ENCODE measurements at places on chromosomes 6 and 20.

GRCh38 chr6:152575621-152576150 lies 61.5 kb downstream of the SYNE1 start:
- H3K27ac ChIP-seq = no peak overlapping the region
- H3K4me1 ChIP-seq = peaks cover 61% of the 10 kb centered on the region
- H3K4me3 ChIP-seq = no peak overlapping the region
- DNase-seq = no peak
- no peaks in the 10 kb centered on the region for H3K36me3 ChIP-seq

DNA sequence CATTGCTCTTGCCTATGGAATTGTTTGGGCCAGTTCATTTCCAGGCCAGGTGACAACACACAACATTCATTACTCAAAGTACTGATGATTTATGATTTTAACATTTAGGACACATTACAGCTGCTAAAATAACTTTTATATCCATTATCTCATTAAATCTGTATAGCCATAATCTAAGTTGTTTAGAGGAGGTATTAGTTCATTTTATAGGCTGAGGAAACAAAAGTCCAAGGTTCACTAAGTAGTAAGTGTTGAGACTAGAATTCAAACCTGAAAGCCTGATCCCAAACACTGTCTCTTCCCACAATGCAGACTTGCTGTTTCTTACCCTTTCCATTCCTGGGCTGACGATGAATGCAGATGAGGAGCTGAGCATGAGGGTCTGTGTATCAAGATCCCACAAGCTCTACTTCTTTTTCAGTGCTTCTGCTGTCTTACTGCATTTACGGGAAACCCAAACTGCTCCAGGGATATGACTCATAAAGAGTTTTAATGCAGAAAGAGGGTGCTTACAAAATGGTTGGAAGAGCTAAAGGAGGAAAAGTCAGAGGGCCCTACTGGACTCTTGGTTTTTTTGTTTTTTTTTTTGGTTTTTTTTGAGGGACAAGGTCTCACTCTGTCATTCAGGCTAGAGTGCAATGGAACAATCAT lies 17.9 kb downstream of the TENT5A start:
- no peaks in the 10 kb centered on the region for H3K36me3 ChIP-seq
- no peak overlapping the region for H3K4me3 ChIP-seq

DNA sequence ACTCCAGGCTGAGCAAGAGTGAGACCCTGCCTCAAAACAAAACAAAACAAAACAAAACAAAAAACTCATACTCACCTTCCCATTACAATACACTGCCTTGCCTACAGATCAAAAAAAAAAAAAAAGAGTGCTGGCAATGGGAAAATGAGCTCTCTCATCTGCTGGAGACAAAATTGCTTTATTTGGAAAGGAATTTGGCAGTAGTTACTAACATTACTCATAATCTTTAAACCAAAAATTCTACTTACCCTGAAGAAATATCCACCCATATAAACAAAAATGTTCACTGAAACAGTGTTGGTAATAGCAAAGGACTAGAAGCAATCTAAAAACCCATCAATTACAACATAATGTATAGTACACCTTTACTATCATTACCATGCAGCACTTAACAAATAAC lies 120.4 kb downstream of the RNGTT start:
- no peak overlapping the region for H3K4me3 ChIP-seq
- H3K4me1 ChIP-seq = no peaks in the 10 kb centered on the region
- H3K27ac ChIP-seq = no peak overlapping the region
- H3K36me3 ChIP-seq = peaks cover 17% of the 10 kb centered on the region
- DNase-seq = no peak
- no peaks in the 10 kb centered on the region for H3K27me3 ChIP-seq

DNA sequence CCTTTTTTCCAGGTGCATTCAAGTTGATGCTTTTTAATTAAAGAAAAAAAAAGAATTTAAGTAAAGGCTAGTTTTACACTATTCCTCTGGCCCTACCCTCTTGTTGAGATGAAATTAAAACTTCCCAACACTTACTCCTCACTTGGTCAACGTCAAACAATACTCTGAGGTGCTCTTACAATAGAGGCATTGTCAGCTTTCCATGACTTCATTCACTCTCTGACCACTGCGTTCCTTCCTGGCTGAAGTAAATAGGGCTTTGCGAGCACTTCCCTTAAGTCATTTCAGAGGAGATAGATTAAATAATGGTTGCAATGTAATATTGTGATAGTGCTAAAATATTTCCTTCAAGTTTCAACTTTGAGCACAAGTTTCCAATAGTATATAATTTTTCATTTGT lies 229.8 kb upstream of the CEP162 start:
- no peaks in the 10 kb centered on the region for H3K27me3 ChIP-seq
- H3K36me3 ChIP-seq = no peaks in the 10 kb centered on the region
- DNase-seq = no peak
- H3K4me1 ChIP-seq = no peaks in the 10 kb centered on the region
- no peak overlapping the region for H3K4me3 ChIP-seq

GRCh38 chr20:20321134-20321533 lies 46.8 kb upstream of the INSM1 start:
- H3K27me3 ChIP-seq = peaks cover 10% of the 10 kb centered on the region
- H3K27ac ChIP-seq = no peak overlapping the region
- H3K4me1 ChIP-seq = no peaks in the 10 kb centered on the region
- no peak overlapping the region for H3K4me3 ChIP-seq
- no peaks in the 10 kb centered on the region for H3K36me3 ChIP-seq

DNA sequence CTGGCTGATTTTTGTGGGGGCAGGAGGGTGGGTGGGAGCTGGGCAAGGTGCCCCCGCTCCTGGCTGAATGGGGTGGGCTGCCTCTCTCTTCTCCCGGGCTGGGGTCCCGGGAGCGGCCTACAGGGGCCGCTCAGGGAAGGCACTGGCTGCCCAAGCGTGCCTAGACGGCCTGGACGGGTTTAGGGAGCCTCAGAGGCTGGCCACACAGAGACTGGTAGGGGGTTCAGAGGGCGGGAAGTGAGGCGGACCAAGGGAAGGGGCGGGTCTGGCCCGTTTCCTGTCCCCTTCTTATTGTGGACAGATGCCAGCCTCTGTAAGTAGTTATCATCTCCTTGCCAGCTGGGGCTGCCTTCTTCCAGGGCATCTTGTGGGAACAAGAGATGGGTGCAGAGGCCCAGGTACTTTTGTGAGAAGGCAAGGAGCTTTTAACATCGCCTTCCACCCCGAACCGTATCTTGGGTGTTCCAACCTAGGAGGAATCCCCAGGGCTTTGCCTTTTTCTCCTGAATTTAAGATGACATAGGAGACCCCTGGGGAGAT lies 437 bp downstream of the CD40 start:
- H3K27me3 ChIP-seq = peaks cover 22% of the 10 kb centered on the region
- no peak for DNase-seq
- peak overlapping the region; percentile 91 for H3K4me3 ChIP-seq
- H3K4me1 ChIP-seq = peaks cover 9% of the 10 kb centered on the region
- H3K27ac ChIP-seq = peak overlapping the region; percentile 93
- H3K36me3 ChIP-seq = peaks cover 4% of the 10 kb centered on the region

GRCh38 chr6:52728394-52728793 lies 34.9 kb downstream of the GSTA2 start:
- H3K4me1 ChIP-seq = no peaks in the 10 kb centered on the region
- H3K4me3 ChIP-seq = no peak overlapping the region
- H3K27me3 ChIP-seq = no peaks in the 10 kb centered on the region

DNA sequence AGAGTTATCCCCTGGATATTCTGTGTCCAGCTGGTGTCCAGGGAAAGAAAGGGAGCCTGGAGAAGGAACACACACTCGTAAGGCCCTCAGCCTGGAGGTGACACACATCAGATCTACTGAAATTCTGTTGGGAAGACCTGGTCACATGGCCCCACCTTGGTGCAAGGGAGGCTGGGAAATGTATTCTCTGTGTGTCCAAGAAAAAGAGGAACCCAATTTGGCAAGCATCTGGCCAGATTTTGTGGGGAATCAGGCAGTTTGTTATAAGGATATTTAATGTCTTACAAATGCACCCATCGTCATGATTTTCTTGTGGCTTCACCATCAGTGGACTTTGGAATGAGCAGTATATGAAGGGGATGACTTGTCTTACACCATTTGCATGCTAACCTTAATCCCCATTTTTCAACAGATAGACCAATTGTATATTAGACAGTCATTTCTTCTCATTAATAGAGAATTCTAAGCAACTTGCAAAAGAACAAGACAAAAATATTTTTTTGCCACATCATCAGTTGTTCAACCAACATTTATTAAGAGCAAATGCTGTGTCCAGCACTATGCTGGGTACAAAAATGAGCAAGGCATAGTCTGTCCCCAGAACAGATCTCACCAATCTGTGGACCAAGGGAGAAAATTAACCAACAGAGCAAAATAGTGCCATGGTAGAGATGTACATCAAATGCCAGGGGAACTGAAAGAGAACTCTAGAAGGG lies 59.7 kb downstream of the ISM1 start:
- H3K36me3 ChIP-seq = peaks cover 2% of the 10 kb centered on the region
- peaks cover 21% of the 10 kb centered on the region for H3K27me3 ChIP-seq
- no peak overlapping the region for H3K27ac ChIP-seq
- no peaks in the 10 kb centered on the region for H3K4me1 ChIP-seq
- no peak for DNase-seq

DNA sequence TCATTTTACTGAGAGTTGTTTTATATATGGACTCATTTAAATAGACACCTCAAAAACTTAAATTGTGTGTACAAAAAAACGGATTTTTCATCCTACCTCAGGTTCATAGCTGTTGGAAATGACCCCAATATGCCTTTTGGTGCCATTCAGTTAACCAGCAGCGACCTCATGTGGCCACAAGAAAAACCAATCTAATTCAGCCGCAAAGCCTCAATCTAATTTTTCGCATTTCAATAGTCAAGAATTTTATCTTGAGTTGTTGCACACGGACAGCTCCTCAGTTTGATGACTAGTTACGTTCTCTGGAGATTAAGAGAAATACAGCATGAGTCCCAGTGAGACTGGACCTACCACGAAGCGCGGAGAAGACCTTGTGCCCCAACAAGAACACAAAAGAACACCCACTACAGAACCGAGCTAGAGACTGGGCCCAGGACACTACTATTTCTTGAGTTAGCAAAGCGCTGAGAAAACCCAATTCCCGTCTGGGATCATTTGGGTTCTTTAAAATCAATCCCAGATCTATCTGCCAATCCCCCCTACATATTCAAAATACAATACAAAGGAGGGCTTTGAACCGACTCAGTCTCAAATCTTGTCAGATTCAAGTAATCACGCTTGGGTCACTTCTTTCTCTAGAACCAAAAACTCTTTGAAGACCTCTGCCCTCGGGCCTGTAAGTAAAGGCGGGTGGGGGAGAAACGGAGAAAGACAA lies 1.1 kb downstream of the TCP11 start:
- DNase-seq = no peak
- H3K36me3 ChIP-seq = no peaks in the 10 kb centered on the region
- peaks cover 32% of the 10 kb centered on the region for H3K27me3 ChIP-seq
- peaks cover 12% of the 10 kb centered on the region for H3K4me1 ChIP-seq
- H3K4me3 ChIP-seq = peak overlapping the region; percentile 67

GRCh38 chr6:56827908-56828649 lies 126.8 kb upstream of the BEND6 start:
- no peaks in the 10 kb centered on the region for H3K27me3 ChIP-seq
- H3K4me3 ChIP-seq = no peak overlapping the region
- no peaks in the 10 kb centered on the region for H3K4me1 ChIP-seq
- no peak overlapping the region for H3K27ac ChIP-seq

DNA sequence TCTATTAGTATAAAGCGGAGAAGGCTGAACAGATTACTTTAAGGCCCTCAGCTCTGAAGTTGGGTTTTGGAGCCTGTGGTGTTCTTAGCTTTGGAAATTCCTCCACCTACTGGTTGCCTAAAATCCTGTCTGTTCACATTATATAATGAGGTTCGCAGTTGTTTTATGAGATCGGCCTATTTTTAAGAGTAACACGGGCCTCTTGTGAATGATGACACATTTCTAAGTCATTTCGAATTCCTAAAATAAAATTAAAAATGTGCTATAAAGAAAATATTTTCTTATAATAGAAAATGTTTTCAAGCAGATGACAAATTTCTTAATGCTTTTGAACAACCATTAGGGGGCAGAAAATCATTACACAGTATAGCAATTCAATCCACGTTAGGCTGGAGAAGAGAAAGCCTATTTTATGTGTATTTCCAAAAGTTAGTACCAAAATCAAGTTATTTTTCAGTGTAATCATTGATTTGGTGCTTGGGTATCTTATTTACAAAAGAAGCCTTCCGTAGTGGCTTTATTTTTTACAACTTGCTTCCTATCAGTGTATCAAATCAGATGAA lies 15.8 kb upstream of the FAM8A1 start:
- H3K36me3 ChIP-seq = no peaks in the 10 kb centered on the region
- DNase-seq = no peak
- no peak overlapping the region for H3K4me3 ChIP-seq
- H3K27ac ChIP-seq = no peak overlapping the region
- peaks cover 5% of the 10 kb centered on the region for H3K4me1 ChIP-seq
- H3K27me3 ChIP-seq = no peaks in the 10 kb centered on the region

- H3K4me3 ChIP-seq = no peak overlapping the region
- H3K27ac ChIP-seq = no peak overlapping the region
- no peak for DNase-seq
Measured at GRCh38 chr6:53044572-53044971, 20.6 kb upstream of the FBXO9 start.

DNA sequence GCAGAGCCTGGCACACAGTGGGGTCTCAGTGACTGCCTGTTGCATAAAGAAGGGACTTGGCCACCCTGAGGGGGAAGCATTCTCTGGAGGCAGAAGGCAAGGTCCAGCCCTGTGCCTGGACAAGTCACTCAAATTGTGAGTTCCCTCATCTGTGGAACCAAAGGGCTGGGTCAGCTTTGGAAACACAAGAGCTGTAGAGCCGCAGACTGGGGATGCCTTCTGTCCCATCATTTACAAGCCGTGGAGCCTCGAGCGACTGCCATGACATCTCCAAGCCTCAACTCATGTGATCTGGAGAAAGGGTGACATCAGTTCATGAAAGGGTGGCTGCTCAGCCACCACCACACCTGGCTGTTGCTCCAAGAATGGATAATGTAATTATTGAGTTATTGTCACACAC lies 20.4 kb upstream of the SIRPD start:
- no peak overlapping the region for H3K4me3 ChIP-seq
- no peaks in the 10 kb centered on the region for H3K36me3 ChIP-seq
- H3K27me3 ChIP-seq = no peaks in the 10 kb centered on the region
- no peak overlapping the region for H3K27ac ChIP-seq

GRCh38 chr20:10777710-10778109 lies 103.9 kb upstream of the JAG1 start:
- no peaks in the 10 kb centered on the region for H3K36me3 ChIP-seq
- no peak for DNase-seq
- no peak overlapping the region for H3K27ac ChIP-seq
- H3K4me3 ChIP-seq = no peak overlapping the region

Measured in central memory CD8-positive, alpha-beta T cell (primary cell).